Activated CD4-positive, alpha-beta T cell treated with anti-CD3 and anti-CD28 coated beads, Interleukin-2, amount 50 U/mL, for 4 hours (primary cell): ENCODE measurements at places on chromosomes 3 and 15.

DNA sequence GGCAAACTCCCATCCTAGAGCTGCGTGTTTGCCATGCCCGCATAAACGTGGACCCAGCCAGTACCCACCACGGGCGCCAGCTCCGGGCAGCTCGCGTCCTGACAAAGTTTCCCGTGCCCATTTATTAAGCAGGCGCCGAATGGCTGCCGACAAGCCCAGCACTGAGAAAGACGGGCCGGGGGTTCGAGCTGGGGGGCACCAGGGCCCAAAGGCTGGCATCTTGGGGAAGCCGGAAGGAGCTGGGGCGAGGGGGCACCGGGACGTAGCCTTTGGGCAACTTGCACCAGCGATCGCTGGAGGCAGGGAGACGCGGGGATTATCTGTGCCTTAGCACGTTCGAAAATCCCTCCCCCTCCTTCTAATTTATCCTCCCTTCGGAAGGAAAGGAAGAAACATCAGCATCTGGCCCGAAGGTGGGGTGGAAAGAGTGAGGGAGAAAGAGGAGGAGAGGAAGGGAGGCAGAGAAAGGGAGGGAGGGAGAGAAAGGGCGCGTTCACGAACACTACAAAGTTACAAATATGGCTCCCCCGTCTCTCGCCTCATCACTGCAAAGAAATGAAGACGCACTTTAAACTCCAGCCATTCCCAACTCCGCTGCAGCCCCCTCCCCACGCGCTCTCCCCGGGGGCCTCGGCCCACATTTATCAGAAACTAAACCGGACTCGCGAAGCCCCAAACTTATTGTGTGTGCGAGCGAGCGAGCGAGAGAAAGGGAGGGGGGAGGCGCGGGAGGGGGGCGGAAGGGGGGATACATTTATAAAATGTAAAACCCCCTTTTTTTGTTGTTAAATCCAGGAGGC lies 1.0 kb downstream of the ANP32A start:
- DNase-seq = peak; percentile 19

DNA sequence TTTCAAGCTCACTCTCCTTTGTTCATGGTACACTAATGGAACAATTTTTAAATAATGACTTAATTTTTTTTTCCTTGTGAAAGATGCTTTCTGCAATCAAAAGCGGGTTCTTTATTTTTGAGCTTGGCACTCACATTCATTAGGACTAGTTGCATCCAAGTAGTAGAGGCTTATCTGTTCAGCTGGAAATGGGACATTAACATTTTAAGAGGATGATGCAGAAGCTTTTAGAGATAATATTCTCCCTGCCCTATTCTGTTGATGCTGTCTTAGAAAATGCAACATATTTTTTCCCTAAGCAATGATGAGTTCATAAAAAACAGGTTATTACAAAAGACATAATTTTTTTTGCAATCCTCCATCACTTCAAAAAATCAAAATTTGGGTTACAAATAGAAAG lies 900.6 kb downstream of the NTRK3 start:
- no peak for DNase-seq

DNA sequence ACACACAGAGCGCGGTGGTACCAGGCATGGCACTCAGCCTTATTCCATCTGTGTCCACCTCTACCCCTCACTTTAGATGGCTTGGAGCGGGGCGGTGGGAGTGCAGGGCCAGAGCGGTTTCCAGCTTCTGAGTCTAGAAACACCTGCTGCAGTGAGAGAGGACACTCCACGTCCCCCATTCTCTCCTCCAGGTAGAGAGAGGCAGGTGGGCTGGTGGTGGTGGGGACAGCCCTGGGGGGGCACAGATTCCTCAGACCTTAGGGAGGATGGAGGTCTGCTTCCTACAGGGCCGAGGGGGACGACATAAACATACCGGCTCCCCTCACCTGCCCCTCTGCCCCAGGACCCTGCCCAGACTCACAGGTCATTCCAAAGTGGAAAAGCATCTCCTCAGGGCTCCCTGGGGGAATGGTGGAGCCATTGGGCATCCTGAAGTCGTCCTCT lies 40.4 kb downstream of the MUC20 start:
- no peak for DNase-seq

- no peak for DNase-seq
Measured at GRCh38 chr3:158506456-158506855, 64.5 kb upstream of the MLF1 start.

DNA sequence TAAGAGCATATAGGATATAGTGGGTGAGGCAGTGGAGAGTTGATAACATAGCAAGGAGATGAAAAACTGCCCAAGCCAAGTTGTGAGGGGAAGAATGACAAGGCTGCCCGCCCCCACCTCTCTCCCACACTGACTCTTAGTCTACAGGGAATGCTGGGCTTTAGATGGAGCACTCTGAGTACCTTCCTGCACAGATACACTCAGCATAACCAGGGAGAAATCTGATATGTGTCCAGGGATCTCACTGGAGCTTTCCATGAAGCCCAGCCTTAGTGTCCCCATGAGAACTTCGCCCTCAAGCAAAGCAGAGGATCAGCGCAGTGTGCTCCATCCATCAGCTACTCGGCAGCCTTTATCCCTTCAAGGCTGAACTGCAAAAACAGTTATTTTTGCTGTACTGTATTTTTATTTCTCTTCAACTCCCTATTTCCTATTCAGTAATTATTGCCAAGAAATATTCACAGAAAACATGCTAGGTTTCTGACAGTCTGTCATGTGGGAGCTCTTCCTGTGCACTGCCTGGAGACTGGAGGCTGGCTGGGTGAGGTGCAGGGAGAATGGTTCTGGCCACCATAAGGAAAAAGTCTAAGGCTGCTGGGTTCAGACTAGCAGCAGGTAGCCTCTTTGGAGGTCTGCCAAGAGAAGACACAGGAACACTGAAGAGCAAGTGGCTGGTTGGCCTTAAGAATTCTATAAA lies 475.2 kb upstream of the PPP2R3A start:
- DNase-seq = no peak

DNA sequence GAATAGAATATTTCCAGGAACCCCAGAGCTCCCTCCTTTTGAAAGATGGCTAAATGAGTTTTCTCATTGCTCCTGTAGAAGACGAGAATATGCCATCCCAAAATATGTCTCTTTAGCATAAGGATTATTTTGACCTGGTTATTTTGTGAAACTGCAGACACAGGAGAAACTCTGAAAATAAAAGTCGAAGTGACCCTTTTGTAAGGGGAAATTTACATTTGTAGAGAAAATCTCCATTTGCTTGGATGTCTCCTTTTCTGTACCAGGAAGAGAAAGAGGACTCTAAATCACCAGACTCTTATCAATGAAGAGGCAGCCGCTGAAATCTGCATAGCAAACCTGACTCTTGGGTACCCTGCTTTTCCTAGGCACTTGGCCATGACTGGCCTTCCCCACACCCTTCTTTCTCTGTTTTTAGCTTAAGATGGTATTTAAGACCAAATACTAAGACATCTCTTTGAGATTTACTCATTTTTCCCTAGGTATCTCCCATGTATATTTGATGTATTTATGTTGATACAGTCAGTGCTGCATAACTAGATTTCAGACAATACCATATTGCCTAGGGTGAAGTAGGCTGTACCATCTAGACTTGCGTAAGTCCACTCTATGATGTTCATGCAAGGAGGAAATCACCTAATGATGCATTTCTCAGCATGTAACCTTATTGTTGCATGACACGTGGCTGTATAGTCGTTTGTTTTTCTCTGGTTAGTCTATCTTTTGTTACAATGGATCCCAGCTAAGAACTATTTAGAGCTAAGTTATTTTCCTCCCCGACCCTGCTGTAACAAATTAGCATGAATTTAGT lies 98.2 kb upstream of the UBE3A start:
- no peak for DNase-seq

GRCh38 chr3:161409069-161409468 lies 37.8 kb upstream of the SPTSSB start:
- DNase-seq = peak; percentile 19

GRCh38 chr15:49406352-49407118 lies 16.5 kb upstream of the FGF7 start:
- DNase-seq = no peak

GRCh38 chr15:86725628-86726027 lies 646.0 kb downstream of the AGBL1 start:
- DNase-seq = no peak

DNA sequence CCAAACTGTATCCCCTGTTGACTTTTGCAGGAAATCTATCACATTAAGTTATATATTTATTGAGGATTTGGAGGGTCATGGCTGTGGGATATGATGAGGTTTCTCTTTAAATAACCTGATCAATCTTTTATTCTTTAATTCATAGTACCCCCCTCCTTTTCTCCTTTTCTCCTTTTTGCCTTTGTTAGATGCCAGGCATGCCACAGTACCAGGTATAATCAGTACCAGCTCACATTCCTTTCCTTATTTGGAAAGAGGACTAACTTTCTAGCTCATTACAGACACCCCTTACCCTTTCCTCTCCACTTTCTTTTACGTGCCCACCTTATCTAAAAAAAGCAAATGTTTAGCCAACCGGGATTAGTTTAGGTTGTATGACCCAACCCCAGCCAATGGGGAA lies 326.4 kb upstream of the NAALADL2 start:
- DNase-seq = no peak

DNA sequence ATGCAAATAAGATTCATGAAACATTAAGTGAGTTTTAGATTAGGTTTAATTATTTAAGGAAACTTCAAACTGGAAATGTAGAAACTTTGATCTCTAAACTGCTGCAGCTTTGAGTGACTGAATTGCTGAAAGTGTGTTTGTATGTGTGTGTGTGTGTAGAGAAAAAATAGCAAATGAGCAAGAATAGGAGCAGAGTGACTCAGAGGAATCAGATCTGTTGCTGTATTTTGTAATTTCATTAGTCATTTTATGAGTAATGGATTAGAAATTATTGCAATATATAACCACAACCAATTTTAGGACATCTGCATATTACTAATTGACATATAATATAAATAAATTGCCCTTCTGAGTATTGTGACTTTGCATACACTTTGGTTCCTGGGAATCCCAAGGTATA lies 52.8 kb upstream of the SLC9A9 start:
- DNase-seq = no peak

DNA sequence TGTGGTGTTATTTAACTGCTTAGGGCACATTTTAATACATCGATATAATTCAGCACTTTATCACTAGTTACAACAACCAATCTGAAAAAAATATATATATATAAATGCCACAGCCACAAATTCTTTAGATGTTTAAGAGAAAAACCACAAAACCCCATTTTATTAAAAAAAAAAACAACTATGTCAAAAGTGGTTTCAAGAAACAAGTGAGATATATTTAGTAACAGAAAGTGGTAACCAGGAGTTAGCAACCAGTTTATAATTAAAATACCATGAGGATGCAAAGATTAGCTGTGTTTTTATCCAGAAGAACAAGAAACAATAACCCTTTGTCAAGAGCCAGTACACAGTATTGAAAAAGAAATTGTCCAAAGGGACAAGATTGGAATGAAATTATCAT lies 14.8 kb upstream of the DIPK2A start:
- DNase-seq = no peak

GRCh38 chr3:154044671-154045070 lies 76.5 kb upstream of the ARHGEF26 start:
- DNase-seq = no peak

DNA sequence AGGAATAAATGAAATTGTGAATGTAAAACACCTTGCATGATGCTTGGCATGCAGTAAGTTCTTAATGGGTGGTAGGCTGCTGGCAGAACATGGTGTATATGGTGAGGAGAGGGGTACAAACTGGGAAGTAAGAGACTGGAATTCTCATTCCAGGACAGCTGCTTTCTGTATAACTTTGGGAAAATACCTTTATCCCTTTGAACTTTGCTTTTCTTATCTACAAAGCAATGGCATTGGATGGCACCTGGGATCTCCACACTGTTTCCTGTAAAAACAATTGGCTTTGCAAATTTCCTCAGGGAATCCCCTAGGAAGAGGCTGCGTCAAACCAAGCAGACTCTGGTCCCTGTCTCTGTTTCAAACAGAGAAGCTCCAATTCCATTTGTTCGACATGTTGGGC lies 100.7 kb upstream of the SLC4A7 start:
- no peak for DNase-seq

- DNase-seq = no peak
Measured at GRCh38 chr15:80151148-80151547, 1.7 kb upstream of the FAH start.

DNA sequence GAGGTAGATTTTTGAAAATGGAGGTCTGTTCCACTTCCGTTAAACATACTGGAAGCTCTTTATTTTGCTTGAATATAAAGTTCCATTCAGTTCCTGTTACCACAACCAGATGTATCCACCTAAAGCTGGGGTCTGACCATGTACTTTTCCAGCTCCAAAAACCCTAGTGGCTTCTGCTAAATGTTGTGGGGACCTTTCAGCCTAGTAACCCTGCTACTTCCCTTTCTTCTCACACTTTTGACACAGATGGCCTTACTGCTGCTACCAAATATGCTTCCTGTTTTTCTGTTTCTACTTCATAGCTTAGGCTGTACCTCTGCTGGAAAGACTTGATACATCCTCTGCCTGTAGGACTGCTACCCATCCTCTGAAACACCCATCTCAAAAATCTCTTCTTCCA lies 87.8 kb downstream of the COL6A6 start:
- no peak for DNase-seq
